Breast epithelium (tissue), 4 donors: ENCODE measurements at places on chromosomes 12 and 14.

- peak; percentile 73 for DNase-seq
Observed at GRCh38 chr12:16347391-16348298, at the start of gene MGST1. MGST1 (plus strand) TSS chr12:16347645; CDS start chr12:16354253, 6,608 bp downstream.

- no peak for DNase-seq
Observed at GRCh38 chr12:611721-612120, 51.5 kb downstream of the NINJ2 start.

DNA sequence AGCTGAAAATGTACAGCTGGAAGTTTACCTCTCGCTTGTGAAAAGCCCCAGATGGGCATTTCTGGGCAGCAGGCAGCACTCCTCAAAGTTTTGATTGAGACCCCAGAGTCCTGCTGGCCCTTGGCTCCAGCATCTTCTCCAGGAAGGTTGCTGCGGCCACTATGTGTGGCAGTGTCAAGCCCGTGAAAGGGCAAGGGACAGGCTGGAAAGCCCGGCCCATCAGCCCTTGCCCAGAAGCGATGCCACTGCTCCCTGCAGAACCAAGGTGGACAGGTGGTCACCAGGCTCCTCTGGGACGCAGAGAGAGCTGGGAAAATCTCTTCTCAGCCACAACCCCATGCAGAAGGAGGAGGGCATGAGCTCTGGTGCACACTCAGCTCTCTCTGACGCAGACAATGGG, 73.5 kb upstream of the BCL11B start:
- no peak for DNase-seq

GRCh38 chr12:105399428-105400081, 69.1 kb downstream of the C12orf75 start:
- no peak for DNase-seq

GRCh38 chr12:49231878-49232655, 32.8 kb upstream of the TUBA1C start:
- no peak for DNase-seq

- DNase-seq = no peak
Observed at GRCh38 chr14:83638748-83639504, 1891.0 kb upstream of the FLRT2 start.

GRCh38 chr12:12156828-12157227, 86.1 kb downstream of the BCL2L14 start:
- no peak for DNase-seq

GRCh38 chr14:94395888-94396574, 7.6 kb upstream of the SERPINA1 start:
- DNase-seq = no peak

- DNase-seq = no peak
Observed at GRCh38 chr14:45249856-45250575, 3.0 kb downstream of the MIS18BP1 start.

- DNase-seq = no peak
Observed at GRCh38 chr14:97277711-97278110, 480.5 kb downstream of the VRK1 start.

DNA sequence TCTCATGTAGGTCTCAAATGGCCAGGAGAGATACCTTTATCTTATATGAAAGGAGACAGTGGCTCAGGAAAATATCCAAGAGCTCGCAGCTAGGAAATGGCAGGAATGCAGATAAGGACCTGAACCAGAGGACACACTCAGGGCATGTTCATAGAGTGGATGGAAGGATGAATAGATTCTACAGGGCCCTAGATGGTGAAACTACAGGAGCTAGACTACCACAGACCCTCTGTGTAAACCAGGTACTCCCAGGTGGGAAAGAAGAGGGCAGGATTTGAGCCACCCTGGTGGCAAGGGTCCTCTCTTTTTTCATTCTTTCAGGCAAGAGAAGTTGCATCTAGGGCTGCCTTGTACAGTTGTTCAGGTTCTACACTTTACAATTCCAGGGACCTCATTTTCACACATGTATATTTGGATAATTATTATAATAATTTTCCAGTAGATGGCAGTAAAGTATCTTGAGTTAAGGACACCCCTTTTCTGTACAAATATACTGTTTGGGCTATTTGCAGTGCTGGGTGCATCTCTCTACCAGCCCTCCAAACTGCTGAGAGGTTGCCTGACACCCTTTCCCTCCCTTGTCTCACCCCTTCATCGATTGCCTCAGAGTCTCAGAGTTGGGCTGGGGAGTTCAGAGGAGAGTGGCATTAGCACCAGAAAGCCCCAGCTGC, 10.5 kb upstream of the ZDHHC22 start:
- DNase-seq = no peak

GRCh38 chr12:60419986-60420385, 824.2 kb downstream of the SLC16A7 start:
- DNase-seq = no peak

- no peak for DNase-seq
Observed at GRCh38 chr14:100608586-100609330, 21.5 kb upstream of the BEGAIN start.

DNA sequence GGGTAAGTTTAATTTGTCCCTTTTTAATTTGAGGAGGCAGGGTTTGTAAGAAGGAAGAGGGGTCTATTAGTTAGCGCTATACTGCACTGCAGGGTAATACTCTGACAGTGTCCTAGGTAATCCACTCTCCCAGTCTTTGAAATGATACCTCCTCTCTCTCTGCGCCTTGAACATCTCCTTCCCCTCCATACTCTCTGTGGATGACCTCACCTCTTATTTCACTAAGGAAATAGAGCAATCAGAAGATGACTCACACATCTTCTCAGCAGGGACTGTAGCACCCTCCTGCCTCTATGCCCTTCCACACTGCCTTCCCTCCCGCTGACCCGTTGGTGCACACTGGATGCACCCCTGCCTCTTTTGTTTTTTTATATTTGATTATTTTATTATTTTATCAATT, 94.2 kb downstream of the GRIP1 start:
- no peak for DNase-seq

DNA sequence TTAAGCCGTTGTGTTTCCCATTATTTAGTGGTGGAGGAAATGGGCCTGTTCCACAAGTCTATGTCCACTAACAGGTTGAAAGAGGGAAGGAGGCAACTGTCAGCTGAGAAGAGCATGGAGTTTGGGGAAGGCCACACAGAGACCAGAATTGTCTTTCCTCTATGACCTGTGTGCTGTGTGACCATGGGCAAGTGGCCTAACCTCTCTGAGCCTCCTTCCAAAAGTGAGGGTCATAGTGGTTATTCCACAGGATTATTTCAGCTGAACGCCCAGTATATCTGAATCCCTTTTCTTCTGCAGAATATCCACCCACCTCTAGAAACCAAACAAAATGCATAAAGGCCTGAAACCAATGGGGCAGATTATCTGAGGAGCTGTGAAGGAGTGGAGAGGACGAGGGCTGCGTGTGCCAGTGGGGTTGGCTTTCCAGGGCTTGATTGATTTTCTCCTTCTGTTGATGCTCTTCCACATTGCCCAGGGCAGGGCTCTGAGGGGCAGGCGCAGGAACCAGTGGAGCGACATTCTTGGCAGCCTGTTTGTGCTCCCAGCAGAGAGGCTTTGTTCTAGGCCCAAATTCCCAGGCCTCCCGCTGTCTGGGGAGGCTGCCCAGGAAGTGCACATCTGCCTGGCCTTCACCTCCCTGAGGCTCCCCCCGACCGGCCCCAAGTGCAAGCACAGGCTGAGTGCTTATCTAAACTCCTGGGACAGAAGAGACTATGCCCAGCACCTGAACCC, 452.7 kb downstream of the BCL11B start:
- DNase-seq = peak; percentile 79

GRCh38 chr12:45354399-45354798, 138.5 kb downstream of the ANO6 start:
- DNase-seq = no peak

GRCh38 chr14:92644970-92645515, 103.4 kb downstream of the LGMN start:
- DNase-seq = no peak

DNA sequence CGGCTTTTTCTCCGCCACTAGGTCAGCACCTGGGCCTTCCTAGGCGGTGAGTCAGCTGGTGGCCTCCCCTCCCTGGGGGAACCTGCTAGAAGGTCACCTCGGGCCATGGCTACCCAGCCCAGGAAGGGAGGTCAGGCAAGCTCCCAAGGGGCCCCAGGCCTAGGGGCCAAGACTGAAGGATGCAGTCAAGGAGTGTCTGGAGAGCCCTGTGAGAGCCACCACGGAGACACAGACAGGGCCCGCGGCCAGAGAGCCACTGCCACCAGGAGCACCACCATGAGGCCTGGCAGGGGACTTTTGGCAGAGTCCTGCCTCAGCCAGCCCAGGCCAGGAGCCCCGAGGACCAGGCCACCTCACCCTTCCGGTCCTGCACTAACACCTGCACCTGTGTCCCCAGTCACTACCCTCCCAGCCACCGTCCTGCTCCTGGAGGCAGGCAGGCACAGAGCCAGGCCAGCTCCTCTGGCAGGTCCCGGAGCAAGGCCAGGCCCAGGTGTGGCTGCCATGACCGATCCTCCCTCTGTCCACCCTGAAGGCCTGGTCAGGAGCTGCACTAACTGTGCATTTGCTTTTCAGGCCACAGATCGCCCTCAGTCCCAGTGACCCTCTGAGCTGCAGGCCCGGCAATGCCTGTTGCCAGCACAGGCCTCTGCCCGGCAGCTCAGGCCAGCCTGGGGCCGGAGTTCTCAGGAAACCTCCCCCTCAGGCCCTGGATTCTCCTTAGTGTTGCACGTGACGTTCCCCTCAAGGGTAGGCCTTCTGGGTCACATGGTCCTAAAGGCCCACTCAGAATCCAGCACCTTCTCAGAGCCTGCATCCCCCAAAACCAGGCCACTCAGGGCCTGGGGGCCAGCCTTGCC, 6.9 kb downstream of the PHETA1 start:
- DNase-seq = no peak

DNA sequence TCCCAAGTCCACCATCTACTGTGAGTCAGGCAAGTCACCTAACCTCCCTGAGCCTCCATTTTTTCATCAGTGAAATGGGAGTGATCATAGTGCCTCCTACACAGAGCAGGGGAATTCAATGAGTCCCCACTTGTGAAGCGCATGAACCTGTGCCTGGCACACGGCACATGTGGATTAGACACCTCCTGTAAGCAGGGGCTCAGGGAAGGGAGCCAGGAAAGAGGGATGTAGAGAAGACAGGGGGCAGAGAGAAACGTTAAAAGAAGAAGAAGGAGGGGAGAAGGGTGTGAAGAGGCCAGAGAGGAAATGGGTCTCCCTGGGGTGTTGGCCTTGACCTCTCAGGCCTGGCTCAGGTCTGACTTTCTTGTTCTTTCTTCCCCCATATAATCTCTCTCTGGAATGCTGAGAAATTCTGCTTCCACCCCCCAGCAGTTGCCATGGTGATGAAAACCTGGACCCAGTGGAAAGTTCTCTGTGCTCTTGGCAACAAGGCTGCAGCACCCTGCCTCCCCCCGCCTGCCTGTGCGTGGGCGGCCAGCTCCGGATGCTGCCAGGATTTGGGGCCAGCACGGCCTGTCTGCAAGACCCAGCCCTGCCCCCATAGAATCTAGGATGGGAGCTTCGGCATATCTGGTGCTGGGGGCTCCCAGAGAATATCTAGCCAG, 94.5 kb downstream of the CALM1 start:
- DNase-seq = no peak

GRCh38 chr12:46950094-46950493, 124.3 kb upstream of the SLC38A4 start:
- DNase-seq = no peak

DNA sequence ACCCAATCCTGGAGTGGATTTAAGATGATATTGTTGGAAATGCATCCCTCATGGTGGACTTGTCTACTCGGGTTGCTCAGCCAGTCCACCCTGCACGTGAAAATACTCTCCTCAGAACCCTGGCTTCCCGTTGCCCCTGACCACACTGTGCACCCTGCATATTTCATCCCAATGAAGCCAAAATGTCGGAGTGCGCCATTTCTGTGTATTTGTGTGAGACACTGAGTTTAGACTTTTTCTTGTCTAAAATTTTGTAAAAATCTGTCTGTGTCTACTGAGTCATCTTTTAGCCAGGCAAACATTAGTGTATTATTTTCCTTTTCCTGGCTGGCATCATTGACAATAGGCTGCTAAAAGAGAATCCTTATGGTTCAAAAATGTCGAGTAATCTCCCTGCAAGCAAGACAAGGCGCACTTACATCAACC, 485 bp upstream of the PNMA1 start:
- DNase-seq = no peak

DNA sequence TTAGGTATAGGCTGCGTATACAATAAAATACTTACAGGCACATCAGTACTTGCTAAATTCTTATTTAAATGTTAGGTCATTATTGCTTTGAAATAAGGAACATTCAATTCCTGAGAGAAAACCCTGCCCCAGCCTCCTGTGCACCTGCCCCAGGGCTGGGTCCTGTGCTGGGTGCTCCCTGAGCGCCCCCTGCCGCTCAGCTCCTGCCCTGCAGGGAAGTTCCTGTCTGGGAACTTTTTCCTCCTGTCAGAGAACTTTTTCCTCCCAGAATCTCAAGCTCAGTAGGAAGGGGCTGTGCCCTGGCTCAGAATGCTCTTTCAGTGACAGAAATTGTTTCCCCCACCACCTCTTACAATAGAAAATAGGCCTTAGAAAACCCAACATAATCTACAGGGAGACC, 751.1 kb downstream of the TMEM121 start:
- no peak for DNase-seq

DNA sequence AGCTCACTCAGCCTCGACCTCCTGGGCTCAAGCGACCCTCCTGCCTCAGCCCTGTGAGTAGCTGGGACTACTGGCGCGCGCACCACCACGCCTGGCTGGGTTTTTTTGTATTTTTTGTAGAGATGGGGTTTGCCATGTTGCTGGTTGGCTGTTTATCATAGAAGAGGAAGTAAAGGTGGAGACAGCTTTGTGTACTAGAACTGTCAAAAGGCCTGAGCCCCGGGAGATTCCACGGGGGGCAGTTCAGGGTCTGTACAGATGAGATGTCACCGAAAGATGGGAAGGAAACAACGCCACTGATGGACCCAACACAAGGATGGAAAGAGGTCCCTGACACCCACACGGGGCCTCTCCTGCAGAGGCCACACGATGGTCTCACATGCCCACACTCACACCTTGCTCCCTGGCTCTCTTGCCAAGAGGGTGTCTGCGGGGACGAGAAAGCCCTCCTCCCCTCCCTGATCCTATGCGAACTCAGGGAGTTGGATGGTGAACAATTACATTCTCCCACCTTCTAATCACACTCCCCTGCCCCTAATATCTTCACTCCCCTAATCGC, 66.6 kb downstream of the KDM2B start:
- no peak for DNase-seq

- no peak for DNase-seq
Observed at GRCh38 chr12:1470051-1470450, 124.3 kb downstream of the FBXL14 start.

DNA sequence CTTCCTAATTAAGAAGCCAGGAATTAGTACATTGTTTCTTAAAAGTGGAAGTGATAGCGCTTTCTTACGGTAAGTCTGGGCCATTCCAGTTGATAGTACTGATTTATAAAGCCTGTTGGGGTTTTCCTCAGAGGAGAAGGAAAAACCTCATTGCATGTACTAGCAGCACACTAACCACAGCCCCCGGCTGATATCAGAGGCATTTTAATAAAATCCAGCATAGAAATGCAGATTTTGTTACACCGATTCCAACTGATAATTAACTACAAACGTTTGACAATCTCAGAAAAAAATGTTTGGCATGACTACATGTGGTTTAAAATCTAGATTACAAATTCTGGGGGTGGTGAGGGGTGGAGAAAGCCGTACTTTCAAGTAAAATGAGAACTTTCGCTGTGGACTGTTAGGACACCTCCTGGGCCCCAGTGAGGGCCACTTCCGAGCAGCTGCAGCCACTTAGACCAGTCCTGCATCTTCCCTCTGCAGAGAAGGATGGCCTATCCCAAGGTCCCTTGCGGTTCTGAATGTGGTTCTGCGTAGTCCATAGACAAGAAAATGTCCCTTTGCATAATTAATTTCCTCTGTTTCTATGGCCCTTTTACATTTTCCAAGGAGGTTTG, 374.4 kb downstream of the NUAK1 start:
- no peak for DNase-seq
